ENCODE measurements at places on chromosomes 7 and 10.

DNA sequence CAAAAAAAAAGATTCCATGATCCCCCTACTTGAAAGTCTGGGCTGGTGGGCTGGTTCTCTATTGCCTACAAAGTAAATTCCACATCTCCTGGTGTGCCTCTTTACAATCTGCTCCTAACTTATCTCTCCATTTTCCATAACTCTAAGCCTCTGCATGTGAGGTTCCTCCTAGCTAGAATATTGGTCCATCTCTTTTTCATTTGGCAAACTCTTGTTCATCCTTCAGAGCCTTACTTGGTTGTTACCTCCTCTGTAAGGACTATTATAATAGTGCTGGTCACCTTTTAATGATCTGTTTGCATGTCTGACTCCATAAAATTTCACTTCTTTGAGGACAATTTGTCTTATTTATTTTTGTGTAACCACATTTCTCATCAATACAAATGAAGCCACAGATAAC is 1.6 kb upstream of the NRCAM start:
- DNase-seq = no peak

GRCh38 chr10:66737241-66737640 is 188.6 kb upstream of the LRRTM3 start:
- no peak for DNase-seq

DNA sequence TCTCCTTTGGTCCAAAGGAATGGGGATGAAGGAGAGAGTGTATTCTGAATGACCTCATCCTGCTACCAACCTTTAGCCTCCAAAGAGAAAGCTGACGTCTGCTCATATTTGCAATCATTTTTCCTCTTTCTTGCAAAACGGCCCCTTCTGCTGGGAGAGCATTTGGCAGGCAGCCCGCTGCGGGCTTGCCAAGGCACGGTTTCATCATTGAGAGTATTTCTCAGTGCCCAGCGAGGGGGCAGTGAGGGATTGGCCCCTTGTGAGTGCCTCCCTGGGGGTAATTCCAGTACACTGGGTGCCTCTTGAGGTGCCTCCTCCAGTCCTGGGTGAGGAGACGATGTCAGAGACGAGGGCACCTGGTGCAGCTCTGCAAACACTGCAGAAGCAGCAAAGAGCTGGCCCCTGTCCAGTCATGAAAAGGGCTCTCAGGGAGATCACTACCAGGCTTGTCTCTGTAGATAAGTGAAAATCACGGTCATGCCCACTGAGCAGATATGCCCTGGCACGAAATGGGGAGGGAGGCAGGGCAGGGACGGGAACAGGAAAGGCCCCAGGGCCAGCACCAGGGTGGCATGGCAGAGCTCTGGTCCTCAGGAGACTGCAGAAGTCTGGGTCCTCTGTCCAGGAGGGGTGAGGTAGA is 48.7 kb upstream of the SHH start:
- no peak for DNase-seq

- DNase-seq = no peak
Measured at GRCh38 chr10:121553511-121554264, 44.6 kb downstream of the FGFR2 start.

GRCh38 chr10:24505759-24506158 is 217.9 kb downstream of the ARHGAP21 start:
- DNase-seq = peak; percentile 88

DNA sequence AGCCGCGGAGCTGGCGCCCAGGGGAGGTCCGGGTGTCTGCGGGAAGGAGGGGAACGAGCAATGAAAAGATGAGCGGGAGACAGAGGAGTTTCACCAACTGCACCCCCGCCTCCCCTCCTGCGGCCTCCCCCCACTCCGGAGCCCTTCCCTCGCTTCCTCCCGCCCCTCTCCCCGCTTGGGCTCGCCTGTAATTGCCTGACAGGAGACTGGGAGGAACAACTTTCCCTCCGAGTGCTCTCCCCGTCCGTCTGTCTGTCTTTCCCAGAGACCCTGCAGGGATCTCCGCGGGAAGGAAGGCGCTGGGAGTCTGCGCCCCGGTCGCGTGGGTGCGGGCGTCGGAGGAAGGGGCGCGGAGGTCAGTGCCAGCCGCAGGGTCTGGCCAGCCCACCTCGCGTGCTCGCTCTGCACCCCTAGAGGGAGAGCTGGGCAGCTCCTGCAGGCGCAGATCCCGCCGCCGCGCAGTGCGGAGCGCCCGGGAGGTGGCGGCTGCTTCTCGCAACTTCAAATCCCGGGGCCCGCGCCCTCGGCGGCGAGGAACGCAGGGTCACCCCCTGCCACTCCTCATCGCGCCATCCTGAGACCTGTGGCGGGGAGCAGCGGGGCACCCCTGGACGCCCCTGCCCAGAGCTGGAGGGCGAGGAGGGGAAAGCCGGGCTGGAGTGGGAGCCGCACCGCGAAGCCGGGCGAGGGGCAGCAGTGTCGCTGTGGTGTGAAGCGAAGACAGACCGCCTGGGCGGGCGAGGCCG is 511 bp upstream of the NRP1 start:
- peak; percentile 88 for DNase-seq

GRCh38 chr10:130800281-130800680 is 511.2 kb downstream of the TCERG1L start:
- DNase-seq = no peak

GRCh38 chr10:95388109-95388471 is 97.3 kb upstream of the PDLIM1 start:
- DNase-seq = no peak

- no peak for DNase-seq
Measured at GRCh38 chr7:35781767-35782515, 18.9 kb upstream of the SEPTIN7 start.

- DNase-seq = no peak
Measured at GRCh38 chr10:131979336-131979735, 2.4 kb downstream of the BNIP3 start.

GRCh38 chr10:15879663-15880062 is 19.4 kb upstream of the MINDY3 start:
- peak; percentile 94 for DNase-seq

DNA sequence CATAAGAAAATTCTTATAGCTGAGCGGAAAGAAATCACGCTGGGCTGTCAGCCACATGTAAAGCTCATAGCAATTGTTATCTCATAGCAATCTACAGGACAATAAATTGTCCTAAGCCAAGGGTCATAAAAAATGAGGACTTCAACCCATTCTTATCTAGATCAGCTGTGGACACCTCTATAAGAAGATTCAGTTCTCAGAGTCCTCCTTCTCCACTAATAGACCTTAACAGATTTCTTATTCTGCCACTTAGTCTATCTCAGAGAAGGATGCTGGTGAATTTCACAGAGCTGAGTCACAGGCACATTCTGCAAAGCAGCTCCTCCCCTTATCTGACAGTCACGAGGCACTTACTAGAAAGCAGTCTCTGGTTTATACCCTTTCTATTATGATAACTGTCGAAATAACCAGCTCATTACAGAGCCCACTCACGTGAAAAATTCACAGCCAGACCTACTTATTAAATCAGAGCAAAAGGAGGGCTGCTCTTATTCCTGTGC is 185.3 kb upstream of the PCLO start:
- DNase-seq = peak; percentile 17

- no peak for DNase-seq
Measured at GRCh38 chr7:131321656-131322055, 6.0 kb upstream of the MKLN1 start.

- DNase-seq = no peak
Measured at GRCh38 chr10:78259391-78259790, 225.7 kb downstream of the RPS24 start.

DNA sequence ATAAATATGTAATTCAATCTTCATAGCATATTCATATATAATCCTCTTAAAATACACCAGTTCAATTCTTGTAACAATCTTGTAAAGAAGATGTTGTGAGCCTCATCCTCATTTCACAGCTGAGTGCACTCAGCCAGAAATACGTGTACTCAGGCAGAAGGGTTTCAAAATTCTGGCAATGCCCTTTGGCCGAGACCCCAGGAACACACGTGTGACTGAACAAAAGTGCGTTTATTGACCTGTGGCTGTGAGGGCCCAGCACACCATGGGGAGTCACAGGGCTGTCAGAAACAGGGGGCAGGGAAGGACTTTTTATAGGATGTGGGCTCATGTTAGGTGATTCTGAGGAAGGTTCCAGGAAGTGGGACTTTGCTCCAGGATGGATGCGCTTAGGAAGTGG is 21.5 kb downstream of the GIMAP8 start:
- DNase-seq = no peak

GRCh38 chr7:102082693-102083368 is 203.8 kb upstream of the SH2B2 start:
- DNase-seq = no peak

DNA sequence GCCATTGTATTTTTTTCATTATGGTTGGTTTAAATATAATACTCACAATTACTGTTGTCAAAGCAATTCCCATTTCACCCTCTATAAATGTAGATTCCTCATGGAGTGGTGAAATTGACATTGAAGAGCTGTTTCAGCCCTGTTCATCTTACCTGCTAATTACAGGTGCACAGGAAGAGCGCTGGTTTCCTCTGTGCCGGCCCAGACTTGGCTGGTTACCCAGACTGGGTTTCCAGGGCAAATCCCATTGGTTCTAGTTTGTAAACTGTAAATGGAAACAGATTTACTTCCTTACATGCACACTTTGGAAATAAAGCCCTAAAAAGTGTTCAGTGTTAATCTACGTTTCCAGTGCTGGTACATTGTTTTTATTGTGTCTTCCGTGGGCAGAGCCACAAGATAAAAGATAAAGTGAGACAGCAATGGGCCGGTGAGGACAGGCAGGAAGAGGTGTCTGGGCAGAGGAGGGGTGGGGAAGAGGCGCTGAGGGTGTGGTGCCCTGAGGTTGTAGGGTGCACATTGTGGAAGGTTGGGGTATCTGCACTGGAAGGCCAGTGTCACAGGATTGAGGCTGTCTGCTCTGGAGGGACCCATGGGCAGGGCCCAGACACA is 71.6 kb upstream of the ZPBP start:
- DNase-seq = no peak

- DNase-seq = no peak
Measured at GRCh38 chr7:153399554-153399940, 640.0 kb downstream of the ACTR3B start.

DNA sequence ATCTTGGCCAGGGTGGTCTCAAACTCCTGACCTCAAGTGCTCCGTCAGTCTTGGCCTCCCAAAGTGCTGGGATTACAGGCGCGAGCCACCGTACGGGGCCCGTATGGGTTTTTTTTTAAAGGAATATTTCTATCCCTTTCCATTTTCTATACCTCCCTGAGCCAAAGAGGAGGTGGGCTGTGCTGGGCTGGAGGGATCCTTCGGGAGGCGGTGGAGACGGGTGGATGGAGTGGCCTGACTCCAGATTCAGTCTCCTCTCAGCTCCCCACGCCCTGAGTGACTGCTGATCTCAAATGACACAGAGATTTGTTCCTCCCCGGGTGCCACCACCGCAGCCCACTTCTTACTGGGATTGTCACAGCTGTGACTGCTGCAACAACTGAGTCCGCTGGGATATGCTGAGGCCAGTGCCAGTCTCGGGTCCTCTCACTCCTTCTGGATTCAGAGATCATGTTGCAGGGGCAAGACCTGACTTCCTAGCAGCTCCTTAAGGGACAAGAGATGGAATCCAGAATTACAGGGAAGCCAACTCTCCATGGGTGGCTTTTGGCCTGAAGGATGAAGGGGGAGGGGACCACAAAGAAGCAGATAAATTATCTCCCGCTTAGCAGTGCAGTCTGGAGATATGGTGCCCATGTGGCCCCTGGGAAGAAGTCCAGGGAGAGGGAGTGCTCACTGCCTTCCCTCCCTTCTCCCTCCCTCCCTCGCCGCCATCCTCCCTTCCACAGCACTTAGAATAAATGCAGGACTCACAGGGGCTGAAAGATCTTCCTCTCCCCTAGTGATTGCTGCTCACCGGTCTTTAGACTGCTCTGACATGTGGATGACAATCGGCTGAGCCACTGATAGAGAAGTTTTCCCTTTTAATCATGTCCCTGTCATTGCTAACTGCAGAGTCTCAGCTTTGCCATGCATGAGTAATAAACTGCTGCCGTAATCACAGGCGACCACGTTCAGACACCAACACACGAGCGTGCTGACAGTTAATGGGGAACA is 14.3 kb downstream of the GALNT17 start:
- DNase-seq = no peak

GRCh38 chr10:70145666-70146488 is 623 bp downstream of the TYSND1 start:
- DNase-seq = peak; percentile 88

DNA sequence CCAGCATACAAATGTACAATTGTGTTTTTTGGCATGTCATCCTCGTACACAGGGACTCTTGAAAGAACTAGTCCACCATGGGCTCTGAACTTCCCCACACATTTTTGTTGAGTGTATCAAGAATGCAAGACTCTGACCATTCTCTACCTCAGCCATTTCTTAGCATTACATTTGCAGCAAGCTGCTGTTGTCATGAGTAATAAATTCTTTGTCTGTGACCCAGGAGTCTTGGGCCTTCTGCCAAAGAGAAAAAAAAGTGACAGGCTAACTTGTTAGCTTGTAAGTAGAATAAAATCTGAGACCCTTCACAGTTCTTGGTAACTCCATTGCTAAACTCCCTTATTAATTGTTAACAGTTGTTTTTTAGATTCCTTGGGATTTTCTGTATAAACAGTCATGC is 542.3 kb upstream of the MBL2 start:
- DNase-seq = peak; percentile 5

GRCh38 chr10:80407812-80408241 is 524 bp upstream of the PRXL2A start:
- DNase-seq = no peak

DNA sequence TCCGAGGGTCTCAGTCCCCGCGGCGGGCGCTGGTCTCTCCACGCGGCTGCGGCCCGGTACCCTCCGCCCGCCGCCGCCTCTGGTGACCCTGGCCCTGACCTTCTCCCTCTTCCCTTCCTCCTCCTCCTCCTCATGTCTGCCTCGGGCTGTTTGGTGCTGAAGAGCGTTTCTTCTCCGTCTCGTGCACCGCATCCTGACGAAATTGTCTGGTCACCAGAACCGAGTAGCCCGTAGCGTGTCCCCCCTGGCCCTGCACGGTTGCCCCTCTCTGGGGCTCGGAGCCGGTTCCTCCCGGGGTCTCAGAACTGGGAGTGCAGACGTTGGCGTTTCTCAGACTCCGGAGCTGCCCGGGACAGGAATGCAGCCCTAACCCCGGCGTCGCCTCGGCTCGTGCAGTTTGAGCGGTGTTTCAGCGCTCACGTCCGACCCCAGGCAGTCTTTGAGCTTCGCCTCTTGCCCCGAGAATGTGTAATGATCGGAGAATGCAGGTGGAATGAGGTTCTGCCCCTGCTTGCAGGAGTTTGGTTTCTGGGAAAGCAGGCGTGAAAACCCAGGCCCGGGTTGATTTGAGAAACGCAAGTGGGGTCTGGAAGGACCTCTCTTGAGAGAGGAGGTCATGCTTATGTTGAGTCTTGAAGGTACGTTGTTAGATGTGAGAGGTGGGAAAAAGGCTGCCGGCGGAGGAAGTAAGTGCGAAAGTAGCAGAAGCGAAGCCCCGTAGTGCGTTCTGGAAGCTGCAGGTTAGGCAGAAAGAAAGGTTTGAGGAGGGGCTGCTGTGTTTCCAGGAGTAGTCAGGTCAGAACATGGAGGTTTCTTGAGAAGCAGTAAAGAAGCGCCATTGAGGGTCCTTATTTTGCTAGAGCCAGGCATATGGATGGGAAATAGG is 743 bp downstream of the RBM17 start:
- peak; percentile 18 for DNase-seq
